Myometrial cell (primary cell): ENCODE measurements at places on chromosomes 5 and 9. TPM values are rescaled to one million over a fixed set of nuclear protein-coding genes. Genes with fewer than 3 reads are reported as not detected.

The ITGA1 gene
- 4.0 and 11.5 TPM in 2 replicates for total RNA-seq

The RLN2 gene
- 0.18 TPM in 1 of 2 replicates, not detected in the other for total RNA-seq

The SHROOM1 gene
- 15.6 and 16.7 TPM in 2 replicates for total RNA-seq

The SLC36A2 gene
- total RNA-seq: not detected in 2 replicates

The BARHL1 gene
- not detected in 2 replicates for total RNA-seq

The PTGES2 gene
- 56.7 and 90.5 TPM in 2 replicates for total RNA-seq

The DELE1 gene
- 34.9 and 46.6 TPM in 2 replicates for total RNA-seq

The MRPS2 gene
- total RNA-seq: 64.3 and 69.1 TPM in 2 replicates

The NEURL1B gene
- 5.3 and 5.5 TPM in 2 replicates for total RNA-seq

The EPB41L4B gene
- total RNA-seq: 0.29 TPM in 1 of 2 replicates, not detected in the other

The GABRA6 gene
- not detected in 2 replicates for total RNA-seq

The SPAG8 gene
- total RNA-seq: 0.53 and 1.2 TPM in 2 replicates

The FIBCD1 gene
- total RNA-seq: 0.29 and 2.8 TPM in 2 replicates

The DOCK8 gene
- total RNA-seq: under 0.01 and 0.29 TPM in 2 replicates

The FCN1 gene
- total RNA-seq: not detected in 2 replicates

The FGD3 gene
- total RNA-seq: not detected in 2 replicates

The SPATA6L gene
- 0.86 TPM in 1 of 2 replicates, not detected in the other for total RNA-seq

The MYOZ3 gene
- not detected in 2 replicates for total RNA-seq
